GM06990 (cell line): ENCODE measurements at places on chromosomes 1 and 21.

DNA sequence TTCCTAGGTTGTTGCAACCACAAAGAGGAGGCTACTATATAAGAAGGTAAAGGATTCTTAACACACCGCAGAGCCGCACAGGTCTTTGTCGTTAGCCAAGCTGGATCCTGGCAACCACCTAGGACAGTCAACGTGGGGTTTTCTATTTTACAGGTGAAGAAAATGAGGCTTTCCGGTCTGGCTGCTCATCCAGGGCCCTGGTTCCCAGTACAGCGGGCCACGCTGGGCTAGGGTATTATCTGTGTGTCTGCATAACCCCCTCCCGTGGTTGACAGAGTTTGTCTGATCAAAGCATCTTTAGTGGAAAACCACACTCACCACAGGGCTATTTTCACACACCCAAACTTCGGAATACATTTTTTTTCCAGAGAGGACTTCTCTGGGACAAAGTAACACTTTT, 39.0 kb upstream of the PDE9A start:
- DNase-seq = no peak

DNA sequence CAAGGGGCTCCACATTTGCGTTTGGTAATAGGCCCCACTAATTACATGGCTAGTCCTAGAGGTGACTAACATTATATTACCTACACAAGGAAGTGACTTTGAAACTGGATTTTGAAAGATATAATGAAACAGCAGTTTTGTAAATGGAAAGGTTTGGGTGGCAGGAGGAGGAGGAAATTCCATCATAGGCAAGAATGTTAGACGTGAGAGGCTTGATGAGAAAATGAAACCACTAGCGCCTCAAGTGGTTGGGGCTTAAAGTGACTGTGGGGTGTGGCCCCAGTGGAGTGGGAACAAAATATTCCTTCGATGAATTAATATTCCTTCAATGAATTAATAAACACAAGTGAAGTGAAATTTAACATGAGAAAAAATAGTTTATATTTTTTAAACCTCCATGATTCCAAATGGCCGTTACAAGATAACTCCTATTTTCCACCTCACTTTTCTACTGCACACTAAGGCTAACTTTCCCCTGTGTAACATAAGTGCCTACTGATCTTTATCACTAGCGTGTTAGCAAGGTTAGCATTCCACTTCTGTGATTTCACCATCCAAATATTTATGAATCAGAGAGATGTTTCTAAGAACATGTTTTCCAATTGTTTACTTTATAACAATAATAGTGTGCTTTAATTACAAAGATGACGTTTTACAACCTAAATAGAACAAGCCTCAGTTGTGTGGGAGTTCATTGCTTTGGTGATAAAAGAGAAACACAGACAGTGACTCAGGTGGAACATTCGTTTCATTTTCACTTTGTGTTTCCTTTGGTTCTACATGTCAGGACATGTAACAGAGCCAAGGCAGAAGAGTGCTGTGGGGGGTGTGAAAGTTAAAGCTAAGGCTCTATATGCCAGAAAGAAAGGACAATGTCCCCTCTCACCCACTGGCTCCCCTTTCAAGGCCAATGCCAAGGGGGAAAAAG, 12.5 kb upstream of the ATF3 start:
- DNase-seq = peak; percentile 80

DNA sequence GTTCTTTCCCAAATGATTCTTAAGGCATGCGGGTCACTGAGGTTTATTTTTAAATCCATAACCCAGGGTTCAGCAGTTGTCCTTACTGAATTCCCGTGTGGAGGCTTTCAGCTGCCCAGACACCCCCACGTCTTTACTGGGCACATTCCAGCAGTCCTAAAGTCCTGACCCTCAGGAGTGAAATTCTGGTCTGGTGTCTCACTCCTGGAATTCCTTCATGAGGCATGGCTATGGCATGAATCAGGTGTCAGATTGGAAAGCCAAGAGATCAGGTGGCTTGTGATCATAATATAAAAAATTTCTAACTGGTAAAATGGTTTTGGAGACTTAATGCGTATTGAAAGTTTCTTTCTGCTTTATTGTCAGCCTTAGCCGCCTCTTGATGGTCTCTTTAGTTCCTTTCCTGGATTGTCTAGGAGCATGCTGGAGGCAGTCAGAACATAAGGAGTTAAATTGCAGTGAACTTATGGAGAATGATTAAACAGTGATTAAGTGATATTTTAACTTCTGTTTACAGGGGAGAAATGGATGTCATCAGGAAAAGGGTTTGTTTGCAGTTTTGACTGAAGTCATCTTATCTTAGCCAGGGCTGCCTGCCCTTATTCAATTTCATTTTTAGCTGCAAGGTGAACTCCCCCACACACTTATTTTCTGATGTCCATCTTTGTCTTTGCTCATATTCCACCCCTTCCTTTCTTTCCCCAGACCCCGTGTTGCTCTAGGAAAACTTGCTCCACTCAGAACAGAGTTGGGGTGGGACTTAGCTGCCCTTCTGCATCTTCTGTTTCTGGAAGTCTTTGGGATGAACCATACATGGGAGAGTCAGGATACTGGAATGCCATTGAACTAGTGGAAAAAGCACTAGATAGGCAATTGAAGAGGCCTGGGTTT, 25.7 kb upstream of the MACF1 start:
- no peak for DNase-seq

- no peak for DNase-seq
These were observed 858 bp downstream of the LACTBL1 start for GRCh38 chr1:22971611-22972405.

GRCh38 chr1:154621875-154622274, 13.9 kb upstream of the ADAR start:
- no peak for DNase-seq

DNA sequence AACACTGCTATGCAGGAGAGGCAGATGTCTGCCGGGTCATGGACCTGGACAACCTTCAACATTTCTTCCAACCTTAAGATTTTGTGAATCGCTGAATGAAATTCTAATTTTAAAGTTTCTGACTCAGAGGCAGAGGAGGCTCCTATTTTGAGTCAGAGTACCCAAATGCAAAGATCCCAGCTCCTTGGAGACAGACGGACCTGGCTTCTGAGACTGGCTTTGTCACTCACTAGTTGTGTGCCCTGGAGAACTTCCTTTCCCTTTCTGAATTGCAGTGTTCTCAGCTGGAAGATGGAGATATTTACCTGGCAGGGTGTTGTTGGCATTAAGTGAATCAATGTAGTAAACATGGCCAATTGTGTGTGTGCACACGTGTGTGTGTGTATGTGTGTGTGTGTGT, 51.9 kb downstream of the IER5 start:
- DNase-seq = no peak

- no peak for DNase-seq
These were observed 29.6 kb downstream of the ITLN2 start for GRCh38 chr1:160924791-160925651.

- DNase-seq = no peak
These were observed 497 bp upstream of the FUCA1 start for GRCh38 chr1:23868557-23869016.

GRCh38 chr1:10402729-10403274, 3.9 kb downstream of the PGD start:
- no peak for DNase-seq
